ENCODE measurements at places on chromosomes 5 and 9.

DNA sequence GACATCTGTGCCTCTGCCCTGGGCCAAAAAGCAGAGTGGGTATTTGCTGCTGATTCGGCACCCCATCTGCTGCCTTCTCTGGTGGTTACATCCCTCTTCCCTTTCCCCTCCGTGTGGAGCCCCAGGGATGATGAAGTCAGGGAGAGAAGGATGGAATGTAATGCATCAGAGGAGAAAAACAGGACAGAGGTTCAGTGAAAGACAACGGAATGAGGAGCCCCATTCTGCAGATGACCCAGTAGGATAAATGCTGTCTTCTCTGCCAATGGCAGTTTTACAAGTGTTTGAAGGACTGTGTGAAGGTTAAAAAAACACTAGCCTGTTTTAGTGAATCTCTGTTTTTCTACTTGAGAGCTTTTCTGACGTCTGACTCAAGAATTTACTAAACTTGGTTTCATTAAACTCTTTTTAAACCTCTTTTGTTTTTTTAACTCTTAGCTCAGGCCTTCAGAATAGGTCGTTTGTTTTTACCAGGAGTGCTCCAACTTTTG is 86.3 kb downstream of the NLN start:
- DNase-seq: no peak

GRCh38 chr5:129135633-129136032 is 41.1 kb downstream of the ISOC1 start:
- no peak for DNase-seq

GRCh38 chr9:123867034-123867433 is 62.9 kb downstream of the DENND1A start:
- DNase-seq: no peak

DNA sequence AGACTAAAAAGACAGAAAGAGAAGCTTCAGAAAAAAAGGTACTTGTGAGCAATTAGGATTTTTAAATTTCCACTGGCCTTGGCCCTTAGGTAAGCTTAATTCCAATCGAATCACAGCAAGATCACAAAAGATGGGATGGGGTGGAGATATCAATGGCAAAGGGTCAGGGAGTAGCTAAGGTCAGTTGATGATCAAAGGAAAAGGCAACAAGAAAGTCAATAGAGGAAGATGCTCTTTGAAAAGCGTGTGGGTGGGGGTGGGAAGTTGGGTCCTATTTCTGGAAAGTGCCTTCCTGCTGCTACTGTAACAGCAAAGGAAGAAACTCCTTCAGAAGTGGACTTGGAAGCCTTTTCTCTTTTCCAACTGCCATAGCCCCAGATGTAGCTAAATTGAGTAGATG is 7.3 kb downstream of the C1QTNF3 start:
- DNase-seq: no peak

DNA sequence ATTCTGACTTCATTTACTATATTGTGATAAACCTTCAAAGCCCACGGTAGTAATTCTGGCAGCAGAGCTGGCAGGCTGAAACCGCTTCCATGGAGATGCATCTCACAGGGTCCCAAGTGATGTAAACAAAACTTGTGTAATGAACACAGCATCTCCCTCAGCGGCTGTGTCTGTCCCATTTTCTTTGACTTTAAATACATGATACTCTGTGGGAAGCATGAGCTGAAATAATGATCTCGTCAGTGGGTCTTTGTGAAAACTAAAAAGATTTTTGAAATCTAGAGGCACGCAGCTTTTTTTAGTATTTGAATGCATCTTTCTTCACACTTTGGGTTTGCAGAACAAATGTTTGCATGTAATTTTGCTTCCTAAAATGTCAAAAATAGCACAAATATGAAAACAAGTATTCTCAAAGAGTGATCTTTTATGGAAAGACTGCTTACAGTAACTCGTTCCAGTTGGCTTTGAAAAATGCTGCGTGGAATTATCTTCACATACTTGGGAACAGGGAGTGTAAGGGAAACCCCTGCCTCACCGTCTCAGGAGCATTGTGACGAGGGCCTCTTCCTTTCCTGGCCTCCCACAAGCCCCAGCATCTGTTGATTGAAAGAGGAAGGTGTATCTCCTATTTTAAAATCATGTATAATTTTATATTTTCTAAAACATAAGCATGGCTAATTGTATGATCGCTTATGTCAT is 18.1 kb upstream of the LPCAT1 start:
- DNase-seq: no peak

DNA sequence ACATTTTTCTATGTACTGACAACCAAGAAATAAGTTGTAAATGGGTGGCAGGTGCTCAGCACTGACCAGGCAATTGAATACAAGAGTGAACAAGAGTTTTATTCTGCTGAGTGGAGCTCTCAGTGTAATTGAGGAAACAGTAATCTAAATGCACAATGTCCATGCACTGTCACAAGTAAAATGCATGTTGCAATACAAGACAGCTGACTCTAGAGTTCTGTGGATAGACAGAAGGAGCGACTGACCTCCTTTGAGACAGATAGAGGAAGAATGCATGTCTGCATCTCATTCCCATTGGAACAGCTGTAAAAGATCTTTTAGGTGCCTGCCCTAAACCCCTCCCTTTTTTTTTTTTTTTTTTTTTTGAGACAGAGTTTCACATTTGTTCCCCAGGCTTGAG is 299.0 kb downstream of the FBXL7 start:
- no peak for DNase-seq

DNA sequence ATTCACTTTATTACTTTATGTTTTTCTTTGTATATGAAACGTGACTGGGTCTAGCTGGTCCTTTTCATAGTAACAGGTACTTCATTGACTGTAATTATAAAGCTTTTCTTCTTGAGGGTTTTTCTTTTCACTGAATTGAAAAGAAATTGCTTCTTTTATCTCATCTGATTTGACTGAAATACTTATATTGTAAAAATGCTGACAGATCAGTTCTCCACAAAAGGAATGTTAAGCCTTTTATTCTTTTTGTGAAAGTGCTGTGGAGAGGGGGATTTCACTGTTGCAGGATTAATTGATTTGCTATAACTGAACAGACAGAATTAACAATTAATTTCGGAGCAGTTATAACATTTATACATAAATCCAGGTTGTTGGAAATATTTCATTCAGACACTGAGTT is 2043.6 kb upstream of the C9orf72 start:
- no peak for DNase-seq

DNA sequence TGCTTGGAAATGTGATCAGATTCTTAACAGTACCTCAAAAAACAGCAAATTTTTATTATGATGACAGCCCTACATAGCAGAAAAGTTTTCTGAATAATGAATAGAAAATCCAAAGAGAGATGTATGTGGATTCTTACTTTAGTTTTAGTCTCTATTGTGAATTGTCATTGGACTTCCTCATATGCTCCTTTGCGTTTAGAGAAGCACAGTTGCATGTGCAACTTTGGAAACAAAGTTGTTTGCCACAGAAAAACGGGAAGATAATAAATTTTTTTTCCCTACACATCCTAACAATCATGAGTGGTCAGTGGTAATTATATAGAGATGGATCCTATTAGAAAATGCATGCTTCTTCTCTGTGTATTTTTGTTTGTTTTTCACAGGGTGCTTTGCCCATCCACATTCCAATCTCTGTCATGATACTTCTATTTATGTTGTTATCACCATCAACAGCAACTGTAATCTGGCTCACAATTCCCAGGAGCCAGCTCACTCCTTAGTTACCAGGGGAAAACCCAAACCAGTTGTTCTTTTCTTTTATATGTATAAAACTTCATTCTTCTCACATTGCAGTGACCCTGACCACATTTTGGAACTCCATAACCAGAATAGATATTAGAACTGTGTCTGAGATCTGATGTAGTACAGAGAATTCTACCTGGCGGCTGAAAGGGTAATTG is 118.7 kb downstream of the NDUFS4 start:
- no peak for DNase-seq

DNA sequence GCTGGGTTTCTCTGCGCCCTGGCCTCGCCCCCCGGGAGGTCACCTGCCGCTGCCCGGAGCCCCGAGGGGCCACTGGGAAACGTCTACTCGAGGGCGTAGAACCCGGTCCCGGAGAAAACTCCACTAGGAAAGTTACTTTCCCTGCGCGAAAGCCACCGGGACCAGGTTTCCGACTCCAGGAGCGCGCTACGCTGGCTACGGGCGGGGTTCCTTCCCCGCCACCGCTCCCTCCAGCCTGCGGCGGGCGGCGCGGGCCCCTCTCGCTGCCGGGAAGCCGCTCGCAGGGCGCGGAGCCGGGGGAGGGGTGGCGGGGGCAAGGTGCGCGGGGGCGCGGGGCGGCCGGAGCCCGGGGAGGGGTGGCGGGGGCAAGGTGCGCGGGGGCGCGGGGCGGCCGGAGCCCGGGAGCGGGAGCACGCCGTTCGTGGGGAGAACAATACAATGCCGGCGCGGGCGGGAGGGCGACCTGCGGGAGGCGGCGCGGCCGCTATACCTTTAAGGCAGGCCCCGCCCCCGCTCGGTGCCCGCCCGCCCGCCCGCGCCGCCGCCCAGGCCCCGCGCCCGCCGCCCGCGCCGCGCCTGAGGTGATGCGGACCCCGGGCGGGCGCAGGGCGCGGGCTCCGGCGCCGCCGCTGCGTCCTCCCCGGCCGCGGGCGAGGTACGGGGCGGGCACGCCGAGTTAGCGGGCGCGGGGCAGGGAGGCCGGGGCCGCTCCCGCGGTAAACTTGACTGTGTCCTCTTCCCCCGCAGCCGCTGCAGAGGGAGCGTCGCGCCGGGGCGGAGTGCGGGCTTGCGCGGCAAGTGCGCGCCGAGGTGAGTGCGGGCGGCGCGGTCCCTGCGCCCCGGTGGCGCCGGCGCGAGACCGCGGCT is 278.1 kb downstream of the AOPEP start:
- peak; percentile 19 for DNase-seq

DNA sequence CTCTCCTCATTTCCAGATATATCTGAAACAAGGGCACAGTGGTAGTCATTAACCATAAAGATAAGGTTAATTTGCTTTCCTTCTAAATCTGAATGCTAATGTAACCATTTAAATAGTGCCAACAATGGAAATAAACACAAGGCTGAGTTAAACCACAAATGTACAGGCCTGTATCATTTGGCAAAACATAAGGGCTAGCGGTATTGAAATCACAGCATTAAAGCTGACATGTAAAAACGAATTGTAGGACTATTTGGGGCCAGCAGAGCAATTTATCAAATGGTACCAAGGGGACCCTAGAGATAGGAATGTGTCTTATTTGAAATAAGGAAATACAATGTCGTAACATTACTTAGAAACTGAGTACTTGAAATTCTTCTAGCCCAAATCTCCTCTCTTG is 247.5 kb upstream of the RPS23 start:
- no peak for DNase-seq

DNA sequence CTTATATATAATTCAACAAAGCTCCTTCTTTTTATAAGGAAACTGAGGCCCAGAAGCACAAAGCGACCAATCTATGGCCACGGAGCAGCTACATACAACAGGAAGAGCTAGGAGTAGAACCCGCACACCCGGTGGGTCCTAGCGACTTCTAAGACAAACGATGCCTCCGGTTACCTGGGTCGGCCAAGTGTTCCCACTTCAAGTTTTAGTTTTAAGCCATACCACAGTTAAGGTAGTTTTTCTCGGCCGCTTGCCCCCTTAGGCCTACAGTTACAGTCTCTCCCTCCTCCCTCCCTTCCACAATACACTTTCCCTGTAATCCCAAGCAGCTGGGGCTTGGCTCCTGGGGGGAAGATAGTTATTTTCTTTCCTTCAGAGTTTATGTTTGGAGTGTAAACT is 533 bp downstream of the SREK1IP1 start:
- DNase-seq: peak; percentile 61

DNA sequence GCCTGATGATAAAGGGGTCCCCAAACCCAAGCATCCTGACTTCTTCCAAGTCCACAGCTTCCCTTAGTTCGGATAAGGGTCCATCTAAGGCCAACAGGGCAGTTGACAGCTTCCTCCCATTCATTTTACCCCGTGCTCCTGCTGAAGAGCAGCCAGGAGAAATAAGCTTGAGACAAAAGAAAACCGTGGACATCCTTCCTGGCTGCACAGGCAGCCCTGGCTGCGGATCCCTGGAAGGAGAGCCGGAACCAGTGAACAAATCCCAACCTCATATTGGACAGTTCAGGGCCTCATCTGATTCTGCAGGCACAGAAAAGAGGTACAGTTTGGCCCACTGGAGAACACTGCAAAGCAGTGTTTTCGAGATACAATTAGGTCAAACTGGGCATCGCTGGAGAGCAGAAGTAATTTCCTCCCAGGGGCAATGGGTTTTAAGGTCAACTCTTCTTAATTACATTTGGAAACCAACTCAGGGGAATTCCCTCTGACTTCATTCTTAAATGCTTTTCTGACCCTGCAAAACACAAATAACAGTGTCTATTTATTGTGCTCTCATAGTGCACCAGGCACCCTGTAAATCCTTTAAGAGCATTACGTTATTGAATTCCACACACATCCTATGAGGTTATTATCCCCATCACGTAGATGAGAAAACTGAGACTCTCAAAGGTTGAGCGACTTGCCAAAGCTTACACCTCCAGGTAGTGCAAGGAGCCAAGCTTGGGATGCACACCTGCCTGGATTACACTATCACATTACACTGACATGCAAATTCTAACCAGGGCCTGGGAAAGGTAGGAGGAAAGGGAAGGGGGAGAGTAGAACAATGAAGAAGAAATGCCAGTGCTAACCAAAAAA is 21.2 kb downstream of the ADAM19 start:
- peak; percentile 86 for DNase-seq

DNA sequence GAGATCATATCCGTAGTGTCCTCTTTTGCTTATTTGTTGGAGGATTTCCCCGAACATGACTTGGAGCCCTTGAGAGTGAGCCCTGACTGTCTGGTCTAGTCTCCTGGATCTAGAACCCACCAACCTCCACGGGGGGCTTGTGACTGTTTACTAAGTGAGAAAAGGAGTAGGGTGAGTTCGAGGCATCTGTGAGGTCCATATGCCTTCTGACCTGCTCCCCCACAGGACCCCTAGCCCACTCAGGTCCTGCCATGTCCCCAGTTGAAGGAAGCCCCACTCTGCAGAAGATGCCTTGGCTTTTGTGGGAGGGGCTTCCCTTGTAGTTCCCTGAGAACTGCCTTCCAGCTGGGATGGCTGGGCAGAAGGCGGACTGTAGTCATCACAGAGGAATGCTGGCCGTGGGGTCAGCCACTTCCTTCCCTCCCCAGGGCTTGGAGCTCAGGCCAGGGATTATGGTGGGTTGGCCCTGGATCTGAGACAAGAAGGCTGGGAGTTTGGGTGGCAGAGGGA is 7.0 kb upstream of the IRF1 start:
- DNase-seq: peak; percentile 90

DNA sequence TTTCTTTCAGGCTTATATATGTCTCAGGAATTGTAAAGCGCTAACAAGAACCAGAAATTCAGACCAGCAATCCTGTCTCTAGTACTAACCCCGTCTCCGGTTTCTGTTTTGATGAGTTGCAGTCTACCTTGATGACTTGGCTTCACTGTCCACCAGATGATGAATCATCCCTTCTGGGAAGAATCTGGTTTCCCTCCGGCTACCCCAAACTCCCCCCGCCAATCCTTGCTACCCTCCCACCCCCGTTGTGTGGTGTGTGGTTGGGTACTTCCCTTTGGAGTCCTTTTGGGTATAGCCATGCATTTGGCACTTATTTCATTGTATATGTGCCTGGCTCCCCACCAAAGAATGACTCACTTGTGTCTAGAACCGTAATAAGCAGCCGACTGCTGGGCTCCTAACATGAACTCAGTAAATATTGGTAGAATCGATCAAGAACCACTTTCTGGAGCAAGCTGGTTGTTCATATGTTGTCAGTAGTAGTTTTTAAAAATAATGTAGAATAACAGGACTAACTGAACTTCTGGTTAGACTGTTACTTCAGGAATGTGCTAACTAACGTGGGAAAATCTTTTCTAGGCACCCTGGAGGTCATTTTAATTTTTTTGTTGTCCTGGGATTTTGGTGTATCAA is 8.3 kb upstream of the TGFBI start:
- peak; percentile 25 for DNase-seq

GRCh38 chr5:93512799-93513198 is 68.2 kb downstream of the NR2F1-AS1 start:
- DNase-seq: peak; percentile 95

All from endothelial cell of umbilical vein (primary cell).